NCI-H1694 treated with DMSO at 0.1 percent for 48 hours (cell line): ENCODE measurements at places on chromosomes 11 and 22.

- DNase-seq = no peak
Observed at GRCh38 chr11:72582206-72583176, 91.7 kb downstream of the PDE2A start.

- DNase-seq = no peak
Observed at GRCh38 chr11:117750916-117751662, 45.9 kb downstream of the DSCAML1 start.

GRCh38 chr22:43923631-43924464 lies at the start of gene PNPLA3:
PNPLA3 (plus strand) TSS chr22:43923805; CDS start chr22:43923912, 107 bp downstream.
- peak; percentile 74 for DNase-seq

DNA sequence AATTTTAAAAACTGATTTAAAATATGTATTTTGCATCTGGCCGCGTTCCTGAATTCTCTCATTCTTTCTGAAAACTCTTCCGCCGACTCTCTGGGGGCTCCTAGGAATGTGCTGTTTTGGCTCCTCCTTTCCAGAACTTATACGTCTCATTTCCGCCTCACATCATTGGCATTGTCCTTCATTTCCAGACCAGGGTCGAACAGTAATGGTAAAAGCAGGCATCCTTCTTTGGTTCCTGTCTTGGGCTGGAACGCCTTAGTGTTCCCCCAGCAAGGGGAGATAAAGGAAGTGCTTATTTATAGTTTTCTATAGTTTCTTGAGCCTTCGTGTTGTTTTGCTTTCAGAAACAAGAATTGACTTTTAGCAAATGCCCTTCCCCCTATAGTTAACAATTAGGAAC lies 10.9 kb upstream of the TNNT3 start:
- no peak for DNase-seq

DNA sequence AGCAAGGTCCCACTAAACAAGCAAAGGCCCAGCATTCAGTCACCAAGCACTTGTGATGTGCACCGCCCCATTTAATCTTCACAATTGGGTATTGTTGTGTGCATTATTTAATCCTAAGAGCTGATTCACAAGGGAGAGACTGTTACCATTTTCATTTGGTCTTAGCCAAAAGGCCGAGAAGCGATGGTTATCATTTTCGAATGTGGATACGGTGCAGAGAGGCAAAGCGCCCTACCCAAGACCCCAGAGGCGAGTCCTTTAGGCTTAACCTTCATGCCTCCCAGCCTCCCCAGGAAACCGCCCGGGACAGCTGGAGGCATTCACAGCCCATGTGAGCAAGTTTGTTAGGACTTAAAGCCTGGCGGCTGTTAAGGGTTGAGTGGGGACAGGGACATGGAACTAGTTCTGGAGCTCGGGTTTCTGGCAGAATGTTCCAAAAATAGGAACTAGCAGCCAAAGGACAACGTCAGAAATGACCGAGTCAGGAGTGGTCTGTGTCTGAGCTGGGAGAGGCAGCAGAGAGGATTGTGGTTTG lies 13.0 kb upstream of the UPK3A start:
- no peak for DNase-seq

GRCh38 chr22:28442264-28442710 lies 237.4 kb downstream of the TTC28 start:
- no peak for DNase-seq

DNA sequence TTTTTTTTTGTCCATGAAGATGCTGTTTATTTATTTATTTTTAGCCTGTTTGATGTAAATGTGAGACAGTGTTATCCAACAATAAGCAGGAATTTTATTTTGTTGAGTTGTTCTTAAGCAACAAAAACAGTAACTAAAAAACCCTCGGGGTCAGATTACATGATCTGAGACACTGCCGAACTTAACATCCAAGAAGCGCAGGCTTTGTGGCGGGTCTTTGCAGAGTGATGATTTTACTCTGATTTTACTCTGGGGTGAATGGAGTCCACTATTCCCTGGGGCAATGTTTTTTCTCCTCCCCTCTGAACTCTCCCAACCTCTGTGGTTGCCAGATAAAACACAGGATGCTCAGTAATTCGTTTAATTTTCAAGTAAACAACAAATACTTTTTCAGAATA lies 450.1 kb upstream of the B3GAT1 start:
- no peak for DNase-seq

DNA sequence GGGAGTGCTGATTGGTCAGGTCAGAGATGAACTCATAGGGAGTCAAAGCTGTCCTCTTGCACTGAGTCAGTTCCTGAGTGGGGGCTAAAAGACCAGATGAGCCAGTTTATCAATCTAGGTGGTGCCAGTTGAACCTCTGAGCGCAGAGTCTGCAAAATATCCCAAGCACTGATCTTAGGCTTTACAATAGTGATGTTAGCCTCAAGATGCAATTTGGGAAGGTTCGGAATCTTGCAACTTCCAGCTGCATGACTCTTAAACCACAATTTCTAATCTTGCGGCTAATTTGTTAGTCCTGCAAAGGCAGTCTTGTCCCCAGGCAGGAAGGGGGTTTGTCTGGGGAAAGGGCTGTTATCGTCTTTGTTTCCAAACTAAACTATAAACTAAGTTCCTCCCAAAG lies 92.3 kb upstream of the PARVA start:
- no peak for DNase-seq

GRCh38 chr11:2428322-2428795 lies 16.0 kb downstream of the TRPM5 start:
- peak; percentile 5 for DNase-seq

DNA sequence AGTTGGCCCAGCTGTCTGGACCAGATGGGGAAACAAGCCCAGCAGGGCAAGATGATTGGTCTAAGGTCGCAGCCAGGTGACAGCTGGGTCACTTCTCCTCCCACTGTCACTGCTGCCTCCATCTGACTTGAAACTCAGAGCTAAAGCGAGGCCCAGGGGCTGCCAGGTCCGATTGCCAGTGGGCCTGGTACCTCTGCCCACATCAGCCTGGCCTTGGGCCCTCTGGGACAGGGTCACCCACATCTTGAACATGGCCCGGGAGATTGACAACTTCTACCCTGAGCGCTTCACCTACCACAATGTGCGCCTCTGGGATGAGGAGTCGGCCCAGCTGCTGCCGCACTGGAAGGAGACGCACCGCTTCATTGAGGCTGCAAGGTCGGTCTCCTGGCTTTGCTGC lies 5.8 kb downstream of the SSH3 start:
- no peak for DNase-seq

GRCh38 chr22:43731988-43732387 lies 80.1 kb downstream of the EFCAB6 start:
- DNase-seq = no peak

DNA sequence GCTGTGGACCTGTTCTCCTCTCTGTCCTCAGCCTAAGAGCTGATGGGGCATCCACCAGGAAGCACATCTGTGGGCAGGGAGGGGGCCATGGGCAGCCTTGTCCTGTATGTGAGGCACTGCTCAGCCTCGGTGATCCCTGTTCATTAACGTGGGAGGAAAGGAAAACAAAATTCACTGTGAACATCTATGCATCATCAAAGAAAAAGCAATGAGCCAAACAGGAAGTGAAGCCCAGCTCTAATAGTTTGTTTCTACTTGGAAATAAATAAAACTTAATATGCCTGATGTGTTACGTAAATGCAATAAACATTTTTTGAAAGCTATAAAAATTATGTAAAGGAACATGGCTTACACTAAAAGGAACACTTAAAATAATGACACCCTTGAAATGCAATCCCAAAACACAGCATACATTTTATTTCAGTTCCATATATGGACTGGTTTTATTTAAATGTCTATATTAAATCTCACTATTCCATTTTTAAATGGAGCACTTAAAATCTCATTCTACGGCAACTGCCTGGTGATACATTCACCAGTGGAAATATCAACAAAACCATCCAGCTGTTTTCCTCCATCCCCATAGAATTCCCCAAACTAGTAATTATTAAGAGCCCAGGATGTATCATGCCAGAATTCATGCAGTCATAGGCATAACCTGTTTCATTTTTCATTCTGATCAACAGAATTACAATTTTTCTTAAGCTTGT lies 78.3 kb downstream of the ZNF280B start:
- no peak for DNase-seq

DNA sequence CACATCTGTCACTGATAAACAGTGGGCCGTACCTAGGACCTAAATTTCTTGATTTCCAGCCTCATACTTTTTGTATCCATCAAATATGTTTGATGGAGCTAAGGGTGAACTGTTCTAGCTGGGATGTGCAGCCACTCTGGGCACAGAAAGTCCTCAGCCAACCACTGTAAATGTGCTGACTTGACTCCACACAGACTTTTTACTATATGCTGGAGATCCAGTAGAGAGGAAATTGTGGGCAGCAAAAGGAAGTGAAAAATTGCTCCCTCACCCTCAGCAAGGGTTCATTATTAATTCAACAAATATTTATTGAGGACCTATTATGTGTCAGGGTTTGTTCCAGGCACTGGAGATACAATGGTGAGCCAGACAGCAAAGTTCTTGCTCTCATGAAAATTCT lies 54.2 kb upstream of the AMPD3 start:
- no peak for DNase-seq

- DNase-seq = no peak
Observed at GRCh38 chr11:105344938-105345337, 205.4 kb upstream of the CARD18 start.

- no peak for DNase-seq
Observed at GRCh38 chr11:73393011-73393380, 16.8 kb downstream of the RELT start.

GRCh38 chr11:106581399-106581798 lies 436.9 kb downstream of the GUCY1A2 start:
- no peak for DNase-seq

- no peak for DNase-seq
Observed at GRCh38 chr11:70323806-70324205, 53.3 kb downstream of the PPFIA1 start.

GRCh38 chr22:37316875-37317371 lies 34.6 kb downstream of the CYTH4 start:
- DNase-seq = peak; percentile 48

GRCh38 chr11:7300281-7300680 lies 48.6 kb downstream of the SYT9 start:
- no peak for DNase-seq

- peak; percentile 44 for DNase-seq
Observed at GRCh38 chr22:29479417-29480261, at the start of gene NEFH. NEFH (plus strand) TSS chr22:29480218; CDS start chr22:29480263, 45 bp downstream.

DNA sequence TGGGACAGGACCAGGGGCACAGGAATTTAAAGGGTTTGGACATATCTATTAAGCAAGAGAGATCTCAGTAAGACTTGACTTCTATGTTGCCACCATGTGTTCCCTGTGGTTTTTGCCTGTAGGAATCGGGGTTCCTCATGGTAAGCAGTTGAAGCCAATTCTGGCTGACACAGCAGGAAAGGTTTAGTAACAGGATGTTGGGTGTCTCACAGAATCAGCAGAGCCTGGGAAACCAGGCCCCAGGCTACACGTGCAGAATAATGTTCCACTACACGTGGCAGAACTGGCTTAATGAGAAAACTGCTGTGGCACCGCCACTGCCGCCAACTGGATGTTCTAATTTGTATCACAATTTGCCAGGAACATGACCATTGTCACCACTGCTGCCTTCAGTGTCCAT lies 264.6 kb upstream of the PLET1 start:
- no peak for DNase-seq

- no peak for DNase-seq
Observed at GRCh38 chr11:13160346-13160745, 117.2 kb upstream of the BMAL1 start.
